ENCODE measurements at places on chromosomes 3 and 15.

- no peak for DNase-seq
These were observed 87.9 kb downstream of the CDIN1 start for GRCh38 chr15:36667296-36667695.

DNA sequence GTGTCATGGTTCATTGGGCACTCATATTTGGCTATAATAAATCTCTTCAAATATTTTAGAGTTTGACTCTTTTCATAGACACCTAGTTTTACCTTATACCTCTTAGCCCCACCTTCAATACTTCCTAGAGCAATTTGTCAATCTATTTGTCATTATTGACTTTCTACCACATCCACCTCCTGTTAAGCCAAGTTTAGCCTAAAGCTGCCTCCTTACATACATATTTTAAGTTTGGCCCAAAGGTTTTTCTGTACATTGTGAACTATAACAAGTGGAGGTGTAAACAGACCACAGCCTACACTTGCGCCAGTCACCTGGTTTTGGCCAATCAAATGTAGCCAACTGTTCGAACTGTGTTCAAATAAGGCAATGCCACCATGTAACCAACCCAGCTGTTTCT, 18.1 kb upstream of the ABHD17C start:
- DNase-seq, result no peak

DNA sequence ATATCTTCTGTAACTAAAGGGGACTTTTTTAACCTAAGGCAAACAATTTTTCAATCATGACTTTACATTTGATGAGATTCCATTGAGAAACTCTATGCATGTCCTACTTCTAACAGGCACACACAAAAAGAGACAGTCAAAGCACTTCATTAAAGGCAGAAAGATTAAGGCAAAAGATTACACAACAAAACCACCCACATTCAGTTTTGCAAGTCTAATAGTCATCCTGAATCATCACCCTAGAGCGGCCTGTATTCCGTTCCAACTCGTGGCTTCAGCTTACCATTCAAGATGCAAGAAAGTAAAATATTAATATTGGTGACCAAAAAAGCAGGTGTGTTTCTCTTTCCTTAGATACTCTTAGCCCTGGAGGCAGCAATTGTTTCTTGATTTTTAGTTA, 205.9 kb downstream of the P3H2 start:
- DNase-seq, result no peak

DNA sequence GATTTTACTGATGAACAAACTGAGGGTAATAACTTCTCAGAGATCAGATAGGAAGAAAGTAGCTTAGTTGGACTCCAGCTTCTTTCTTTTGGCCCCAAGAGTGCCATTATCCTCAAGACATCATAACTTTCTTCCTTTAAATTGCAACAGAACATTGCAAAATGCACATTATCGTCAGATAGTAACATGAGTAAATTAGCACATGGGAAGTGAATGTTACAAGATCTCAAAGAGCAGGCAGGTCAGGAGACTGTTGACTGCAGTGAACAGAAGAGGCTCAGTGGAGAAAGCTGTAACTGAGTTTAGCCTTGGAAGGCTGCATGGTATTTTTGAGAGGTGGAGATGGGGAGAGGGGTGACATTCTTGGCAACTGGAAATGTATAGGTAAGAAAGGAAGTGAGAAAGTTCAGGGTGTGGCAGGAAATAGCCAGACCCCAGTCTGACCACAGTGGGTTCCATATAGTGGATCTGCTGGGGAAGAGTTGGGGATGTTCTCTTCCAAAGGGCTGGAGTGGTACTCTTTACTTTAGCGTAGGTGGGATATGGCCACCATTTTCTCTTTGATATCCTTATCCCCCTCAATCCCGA, 307.7 kb downstream of the RPLP1 start:
- no peak for DNase-seq

DNA sequence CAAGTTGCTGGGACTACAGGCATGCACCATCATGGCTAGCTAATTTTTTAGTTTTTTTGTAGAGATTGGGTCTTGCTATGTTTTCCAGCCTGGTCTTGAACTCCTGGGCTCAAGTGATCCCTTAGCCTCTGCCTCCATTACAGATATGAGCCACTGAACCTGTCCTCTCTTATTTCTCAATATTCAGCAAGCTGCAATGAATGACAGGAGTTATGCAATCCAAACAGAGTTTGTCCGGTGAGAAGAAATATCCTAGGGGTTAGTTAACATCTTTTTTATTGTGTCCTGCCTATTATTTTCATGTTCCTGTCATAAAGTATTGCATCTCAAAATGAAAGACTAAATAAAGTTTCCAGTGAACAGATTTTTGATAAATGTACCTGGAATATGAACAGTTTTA, 1161.4 kb downstream of the OTOL1 start:
- DNase-seq, result no peak

GRCh38 chr15:101086394-101087171, 165.3 kb downstream of the CHSY1 start:
- DNase-seq, result no peak

DNA sequence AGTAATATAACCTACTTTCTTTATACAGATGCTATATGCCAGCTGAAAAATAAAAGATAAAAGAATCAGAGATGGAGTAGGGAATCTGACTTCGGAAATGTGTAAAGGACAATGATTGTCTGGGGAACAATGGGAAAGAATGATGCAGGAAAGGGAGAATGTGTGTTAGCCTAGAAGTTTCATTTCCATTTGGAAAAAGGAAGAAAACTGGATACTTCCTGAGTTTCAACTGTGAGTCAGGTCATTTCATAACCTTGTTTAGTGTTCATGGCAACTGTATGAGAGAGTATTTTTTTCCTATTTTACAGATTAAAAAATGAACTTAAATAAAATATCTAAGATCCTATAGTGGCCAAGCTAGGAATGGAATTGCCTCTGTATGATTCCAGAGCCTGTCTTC, 261.3 kb upstream of the NECTIN3 start:
- DNase-seq, result no peak

DNA sequence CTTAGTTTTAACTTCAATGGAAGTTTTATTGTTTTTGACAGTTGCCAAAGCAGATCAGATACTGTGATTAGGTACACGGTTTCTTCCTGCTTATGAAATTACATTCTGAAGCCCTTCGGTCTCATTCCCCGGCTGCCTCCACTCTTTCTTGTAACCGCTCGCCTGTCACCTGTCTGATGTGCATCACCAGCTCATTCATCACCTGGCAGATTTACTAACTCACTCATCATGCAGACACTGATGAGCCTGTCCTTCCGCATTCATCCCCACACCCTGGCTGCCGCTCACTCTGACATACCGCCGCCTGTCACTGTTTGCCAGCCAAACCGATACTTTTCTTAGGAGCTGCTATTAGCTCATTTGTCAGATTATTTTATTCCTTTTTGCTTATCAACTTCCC, 82.8 kb upstream of the NSMCE3 start:
- DNase-seq, result no peak

GRCh38 chr3:67291287-67292252, 293.5 kb downstream of the KBTBD8 start:
- no peak for DNase-seq

DNA sequence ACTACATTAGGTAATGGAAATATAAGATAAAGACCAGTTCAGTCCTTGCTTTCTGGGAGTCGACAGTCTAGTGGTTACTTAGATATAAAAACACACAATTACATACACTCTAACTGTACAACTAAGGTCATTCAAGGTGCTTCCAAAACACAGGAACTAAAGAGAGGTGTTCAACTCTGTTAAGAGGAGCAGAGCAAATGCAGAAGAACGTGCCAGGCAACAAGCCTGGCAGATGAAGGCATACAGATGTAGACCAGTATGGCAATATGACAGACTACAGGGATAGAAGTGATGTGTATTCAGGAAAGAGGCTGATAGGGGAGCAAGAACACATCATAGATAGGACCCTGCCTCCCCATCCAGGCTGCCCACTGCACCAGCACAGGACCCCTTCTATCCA, 78.3 kb downstream of the CBLB start:
- no peak for DNase-seq

- no peak for DNase-seq
These were observed 52.8 kb downstream of the CDIN1 start for GRCh38 chr15:36632226-36632625.

- DNase-seq, result no peak
These were observed 85.5 kb downstream of the KLHL25 start for GRCh38 chr15:85709250-85709649.

DNA sequence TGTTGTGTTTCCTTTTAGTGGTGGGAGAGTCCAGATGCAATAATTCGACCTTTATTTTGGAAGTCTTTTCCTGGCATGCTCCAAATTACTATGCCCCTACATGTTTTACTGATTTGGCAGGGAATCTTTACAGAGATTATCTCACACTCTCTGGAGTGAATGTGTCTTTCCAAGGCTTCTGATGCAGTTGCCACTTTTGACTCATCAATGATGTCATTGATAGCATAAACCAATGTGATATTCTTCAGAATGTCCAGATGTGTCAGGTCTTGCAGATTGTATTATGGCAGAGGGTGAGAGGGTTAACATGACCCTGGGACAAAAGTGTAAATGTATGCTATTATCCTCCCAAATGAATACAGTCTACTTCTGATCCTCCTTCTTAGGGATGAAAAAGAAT, 9.7 kb downstream of the RTP4 start:
- no peak for DNase-seq

DNA sequence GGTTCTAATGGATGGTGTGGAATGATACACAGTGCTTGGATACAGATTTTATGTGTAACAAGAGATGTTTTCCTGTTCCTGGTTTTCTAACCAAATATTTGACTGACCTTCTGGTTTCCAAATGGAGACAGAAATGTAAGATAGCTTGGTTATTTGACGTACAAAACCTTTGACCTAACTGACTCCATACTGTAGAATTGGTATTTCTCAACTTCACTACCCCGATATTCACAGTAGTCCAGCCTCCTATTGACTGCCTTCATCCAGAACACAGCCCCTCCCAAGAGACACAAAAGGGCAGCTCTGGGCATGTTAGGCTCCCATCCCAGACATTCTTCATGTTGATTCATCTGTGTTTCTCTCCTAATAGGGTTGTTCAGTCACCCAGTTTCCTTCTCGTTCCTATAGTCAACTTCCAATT, 33.4 kb downstream of the MYO1E start:
- DNase-seq, result no peak

DNA sequence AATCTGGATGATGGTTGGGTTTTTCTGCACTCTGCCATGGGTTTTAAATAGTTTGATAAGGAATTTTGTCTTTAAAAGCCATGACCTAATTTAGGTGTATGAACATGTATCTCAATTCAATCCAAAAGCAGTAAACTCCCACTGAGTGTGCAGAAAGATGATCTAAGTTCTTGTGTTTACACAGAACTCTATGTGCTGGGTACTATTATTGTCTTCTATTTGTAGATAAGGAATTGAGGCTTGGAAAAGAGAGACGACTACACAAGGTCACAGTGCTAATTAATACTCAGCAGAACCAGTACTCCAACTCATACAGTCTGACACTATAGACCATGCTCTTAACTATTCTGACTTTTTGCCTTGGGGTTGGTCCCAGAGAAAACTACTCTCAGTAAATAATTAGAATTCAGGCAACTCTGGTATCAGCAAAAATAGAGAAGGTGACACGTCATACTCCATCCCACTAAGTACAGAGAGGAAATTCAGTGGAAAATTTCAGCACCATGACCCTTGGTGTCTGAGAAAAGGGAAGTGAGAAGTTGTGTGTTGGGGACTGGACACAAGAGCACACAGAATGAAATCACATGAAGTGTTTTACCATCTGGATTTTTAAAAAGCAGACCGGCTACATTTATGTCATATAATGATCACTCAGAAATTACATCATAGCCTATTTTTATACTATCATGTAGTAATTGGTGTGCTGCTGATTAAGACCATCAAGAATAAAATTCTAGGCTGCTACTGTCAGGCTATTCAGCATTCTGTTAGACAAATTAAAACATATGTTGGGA, 18.3 kb upstream of the MYH15 start:
- no peak for DNase-seq

DNA sequence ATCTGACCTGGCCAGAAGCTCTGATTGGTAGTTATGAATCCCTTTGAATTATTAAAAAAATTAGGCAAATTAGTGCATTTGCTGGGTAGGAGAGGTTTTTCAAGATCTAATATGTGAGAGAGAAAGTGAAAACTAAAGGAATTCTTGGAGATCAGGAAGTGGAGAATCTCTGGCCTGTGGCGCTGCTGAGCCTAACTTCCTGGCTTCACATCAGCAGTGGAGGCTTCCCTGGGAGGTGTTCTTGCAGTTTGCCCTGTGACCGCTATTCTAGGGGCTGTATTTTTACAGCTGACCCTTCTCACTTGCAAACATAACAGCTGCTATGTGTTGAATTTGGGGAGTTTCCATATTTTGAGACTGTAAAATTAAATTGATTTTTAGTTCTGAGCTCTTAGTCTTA, 166.4 kb downstream of the ATG7 start:
- no peak for DNase-seq

GRCh38 chr15:80701676-80702311, 6.7 kb downstream of the ABHD17C start:
- no peak for DNase-seq

GRCh38 chr3:120678331-120678947, 3.6 kb downstream of the HGD start:
- DNase-seq, result no peak

- DNase-seq, result no peak
These were observed 72.7 kb upstream of the FNDC3B start for GRCh38 chr3:171966533-171967136.

- DNase-seq, result no peak
These were observed 5.9 kb upstream of the KLHL25 start for GRCh38 chr15:85800478-85801123.

DNA sequence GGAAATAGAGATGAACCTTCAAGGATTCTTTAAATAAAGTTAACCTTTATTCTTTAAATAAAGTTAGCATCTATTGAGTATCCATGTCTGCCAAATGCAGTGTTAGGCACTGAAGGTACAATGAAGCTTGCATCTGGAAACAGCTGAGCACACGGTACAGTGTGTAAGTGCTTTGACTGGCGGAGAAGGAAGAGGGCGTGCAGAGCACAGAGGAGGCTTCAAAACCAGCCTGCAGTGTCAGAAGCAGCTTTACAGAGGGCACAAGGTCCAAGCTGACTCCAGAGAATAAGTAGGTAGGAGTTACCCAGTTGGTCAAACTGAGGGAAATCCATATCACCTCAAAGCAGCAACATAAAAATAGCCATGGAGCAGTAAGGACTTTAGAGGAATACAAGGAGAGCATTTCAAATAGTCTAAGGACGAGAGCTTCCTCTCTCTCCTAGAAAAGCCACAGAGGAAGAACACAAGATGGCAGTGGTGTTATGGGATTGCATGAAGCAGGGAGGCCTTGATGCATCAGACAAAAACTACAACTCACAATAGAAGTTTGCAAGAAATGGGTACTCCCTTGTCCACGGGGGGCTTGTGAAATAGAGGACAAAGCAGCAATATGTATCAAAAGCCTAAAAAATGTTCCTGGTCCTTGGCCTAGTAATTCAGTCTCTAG, 60.3 kb upstream of the PPP2R3A start:
- no peak for DNase-seq

- DNase-seq, result no peak
These were observed 953.0 kb downstream of the VGLL3 start for GRCh38 chr3:86037916-86038315.

GRCh38 chr3:39147711-39148434, 5.5 kb downstream of the CSRNP1 start:
- no peak for DNase-seq
